ENCODE measurements at places on chromosomes 3 and 15. TPM values are rescaled to one million over a fixed set of nuclear protein-coding genes. Genes with fewer than 3 reads are reported as not detected.

DNA sequence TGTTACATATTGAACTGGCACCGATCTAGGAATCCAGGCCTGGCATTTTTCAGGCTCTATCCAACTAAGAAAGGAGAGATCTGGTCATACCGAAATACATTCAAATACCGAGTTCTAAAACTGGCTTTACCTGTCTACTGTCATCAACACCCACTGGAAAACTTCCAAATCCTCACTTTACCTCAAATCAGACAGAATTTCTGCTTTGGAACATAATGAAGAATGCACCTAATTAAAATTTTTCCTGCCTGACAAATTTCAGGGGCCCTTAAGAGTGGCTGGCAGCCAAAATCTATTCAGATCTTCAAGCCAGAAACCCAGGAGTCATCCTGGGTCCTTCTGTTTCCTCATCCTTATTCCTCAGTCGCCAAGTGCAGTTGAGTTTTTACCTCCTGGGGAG lies 198.6 kb upstream of the FEZF2 start:
- DNase-seq = no peak

GRCh38 chr3:139295040-139295439 lies 48.8 kb upstream of the MRPS22 start:
- no peak for DNase-seq

- no peak for DNase-seq
Observed at GRCh38 chr15:85475317-85475701, 94.9 kb downstream of the AKAP13 start.

GRCh38 chr3:31312400-31312799 lies 220.3 kb upstream of the STT3B start:
- no peak for DNase-seq

DNA sequence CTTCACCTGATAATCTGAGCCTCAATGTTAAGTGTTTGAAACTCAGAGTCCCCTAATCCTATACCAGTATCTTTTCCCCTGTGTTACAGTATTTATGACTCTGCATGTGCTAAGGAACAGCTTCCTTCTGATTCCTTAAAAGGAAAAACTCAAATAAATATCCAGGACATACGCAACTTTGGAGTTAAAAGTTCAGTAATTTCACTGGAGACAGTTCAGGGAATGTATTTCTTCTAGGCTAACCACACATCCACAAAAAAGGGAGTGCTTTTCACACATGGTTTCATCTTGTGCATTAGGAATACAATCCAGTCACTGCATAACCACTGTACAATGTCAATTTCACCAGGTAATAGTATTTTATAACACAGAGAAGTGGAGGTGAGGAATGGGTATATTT lies 31.0 kb downstream of the PGBD4 start:
- no peak for DNase-seq

DNA sequence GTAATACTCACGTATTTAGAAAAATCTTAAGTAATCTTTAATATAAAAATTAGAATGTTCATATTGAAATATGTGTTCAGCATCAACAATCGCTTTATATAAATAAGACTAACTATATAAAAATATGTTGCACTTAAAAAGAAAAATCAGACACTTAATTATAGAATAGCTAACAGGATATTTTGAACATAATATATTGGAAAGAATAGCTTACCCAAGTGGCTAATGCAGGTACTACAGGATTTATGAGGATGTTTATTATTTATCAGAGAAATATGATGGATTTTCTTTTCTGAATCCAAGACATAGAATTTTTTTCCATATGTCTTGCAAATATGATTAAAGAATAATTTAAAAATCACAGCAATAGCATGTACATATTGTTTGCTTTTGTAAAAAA lies 567.9 kb upstream of the GBE1 start:
- no peak for DNase-seq

- no peak for DNase-seq
Observed at GRCh38 chr3:196140224-196140623, 58.3 kb upstream of the TFRC start.

The SPTSSB gene
- total RNA-seq = 0.35 TPM

The MAGI1 gene
- total RNA-seq = 28.2 TPM

The SAXO2 gene
- total RNA-seq = 3.4 TPM

The ANKRD28 gene
- total RNA-seq = 32.7 TPM
